T47D (cell line): ENCODE measurements at places on chromosomes 1 and 21.

DNA sequence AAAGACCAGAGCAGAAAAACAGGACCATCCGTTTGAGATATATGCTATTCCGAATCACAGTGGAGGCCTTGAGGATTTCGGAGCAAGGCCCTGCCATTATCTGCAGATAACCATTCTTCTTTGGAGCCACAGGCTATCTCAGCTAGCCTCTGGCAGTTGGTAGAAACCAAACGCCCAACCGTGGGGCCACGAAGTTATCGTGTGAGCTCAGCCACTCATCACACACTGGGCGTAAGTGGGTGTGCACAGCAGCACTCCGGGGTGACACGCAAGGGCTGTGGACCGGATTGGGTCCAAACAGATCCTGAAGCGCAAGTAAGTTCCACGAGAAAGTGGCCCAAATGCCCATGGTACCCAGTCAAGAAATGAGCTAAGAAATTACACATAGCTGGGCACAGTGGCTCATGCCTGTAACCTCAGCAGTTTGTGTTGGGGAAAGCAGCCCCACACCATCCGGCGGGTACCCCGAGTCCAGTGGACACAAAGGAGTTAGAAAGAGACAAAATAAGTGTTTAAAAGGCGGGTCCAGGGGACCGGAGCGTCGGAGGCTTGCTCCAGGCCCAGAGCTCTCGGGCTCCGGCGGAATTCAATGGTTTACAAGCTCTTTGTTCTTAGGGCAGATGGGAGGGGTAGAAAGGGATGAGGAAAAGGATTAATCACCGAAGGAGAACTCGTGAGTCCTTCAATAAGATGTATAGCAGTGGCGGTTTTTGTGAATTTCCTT is 130.6 kb downstream of the LIPI start:
- no peak for DNase-seq

DNA sequence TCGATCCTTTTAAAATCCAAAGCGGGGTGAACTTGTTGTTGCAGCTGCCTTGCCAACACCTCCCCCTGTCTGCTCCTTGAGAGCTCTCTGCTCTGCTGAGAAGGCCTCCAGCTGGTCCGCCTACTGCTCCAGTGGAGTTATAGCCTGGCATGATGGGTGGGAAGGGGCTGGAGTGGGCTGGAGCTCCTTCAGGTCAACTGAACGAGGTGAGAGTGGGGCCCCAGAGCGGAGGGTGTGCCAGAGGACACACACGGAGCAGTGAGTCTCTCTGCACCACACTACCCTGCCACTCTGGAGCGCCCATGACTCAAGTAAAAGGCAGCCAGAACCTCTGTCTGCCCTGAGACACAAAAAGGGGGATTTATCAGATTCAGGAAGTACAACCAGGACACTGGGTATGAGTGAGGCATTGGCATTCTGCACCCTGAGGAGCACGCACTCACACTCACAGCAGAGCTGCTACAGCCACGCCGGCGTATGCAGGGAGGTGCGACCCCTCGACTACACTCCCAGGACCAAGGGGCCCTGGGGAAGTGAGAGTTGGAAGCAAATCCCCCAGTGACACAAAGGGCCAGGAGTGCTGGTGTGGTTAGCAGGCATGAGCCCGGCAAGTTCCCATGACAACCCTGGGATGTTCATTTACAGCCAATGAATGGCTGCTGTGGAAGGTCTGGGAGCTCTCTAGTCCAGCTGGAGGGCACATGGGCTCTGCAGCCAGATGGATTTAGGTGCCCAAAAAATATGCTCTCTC is 28.0 kb upstream of the EVA1B start:
- no peak for DNase-seq

- DNase-seq: no peak
These were observed 715.5 kb downstream of the NCAM2 start for GRCh38 chr21:21713651-21714180.

DNA sequence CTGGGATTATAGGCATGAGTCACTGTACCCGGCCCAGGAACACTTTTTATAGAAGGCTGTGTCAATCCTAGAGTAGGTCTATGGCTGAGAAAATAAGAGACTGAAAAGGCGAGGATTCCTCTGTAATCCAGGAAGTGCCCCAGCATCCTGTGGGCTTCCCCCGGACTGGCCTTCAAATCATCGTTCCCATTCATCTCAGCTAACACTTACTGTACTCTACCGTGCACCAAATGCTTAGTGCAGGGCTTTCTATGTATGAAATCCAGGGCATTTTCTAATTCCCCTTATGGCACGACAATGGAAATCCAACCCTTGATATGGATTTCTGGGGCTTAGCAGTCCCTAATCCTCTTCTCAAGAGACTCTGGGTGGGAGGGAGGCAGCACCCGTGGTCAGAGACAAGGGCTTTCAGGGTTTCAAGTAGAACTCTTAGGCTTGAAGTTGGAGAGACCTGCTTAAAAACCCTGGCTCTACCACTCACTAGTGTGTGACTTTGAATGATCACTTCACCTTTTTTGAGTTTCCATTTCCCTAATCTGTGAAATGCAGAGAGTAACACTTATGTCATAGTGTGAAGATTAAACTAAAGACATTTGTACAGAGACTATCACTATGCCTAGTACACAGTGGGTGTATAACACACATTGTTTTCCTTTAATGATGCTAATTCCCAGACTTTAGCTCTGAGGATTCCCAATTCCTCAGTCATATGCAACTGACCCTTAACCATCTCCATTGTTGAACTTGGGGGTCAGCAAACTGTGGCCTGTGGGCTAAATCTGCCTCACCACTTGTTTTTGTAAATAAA is 20.3 kb downstream of the MECR start:
- DNase-seq: no peak

DNA sequence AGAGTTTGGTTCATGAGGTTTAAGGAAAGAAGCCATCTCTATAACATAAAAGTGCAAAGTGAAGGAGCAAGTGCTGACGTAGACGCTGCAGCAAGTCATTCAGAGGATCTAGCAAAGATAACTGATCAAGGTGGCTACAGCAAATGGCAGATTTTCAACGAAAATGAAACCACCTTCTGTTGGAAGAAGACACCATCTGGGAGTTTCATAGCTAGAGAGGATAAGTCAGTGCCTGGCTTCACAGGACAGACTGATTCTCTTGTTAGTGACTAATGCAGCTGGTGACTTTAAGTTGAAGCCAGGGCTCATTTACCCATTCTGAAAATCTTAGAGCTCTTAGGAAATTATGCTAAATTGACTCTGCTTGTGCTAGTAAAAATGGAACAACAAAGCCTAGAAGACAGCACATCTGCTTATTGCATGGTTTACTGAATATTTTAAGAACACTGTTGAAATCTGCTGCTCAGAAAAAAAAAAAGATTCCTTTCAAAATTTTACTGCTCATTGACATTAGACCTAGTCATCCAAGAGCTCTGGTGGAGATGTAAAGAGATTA is 10.5 kb downstream of the MAEL start:
- DNase-seq: no peak
